Hindlimb muscle (tissue), 1 donor: ENCODE measurements at places on chromosomes 5 and 9.

- DNase-seq = no peak
These were observed 381.2 kb upstream of the RORB start for GRCh38 chr9:74115976-74116375.

DNA sequence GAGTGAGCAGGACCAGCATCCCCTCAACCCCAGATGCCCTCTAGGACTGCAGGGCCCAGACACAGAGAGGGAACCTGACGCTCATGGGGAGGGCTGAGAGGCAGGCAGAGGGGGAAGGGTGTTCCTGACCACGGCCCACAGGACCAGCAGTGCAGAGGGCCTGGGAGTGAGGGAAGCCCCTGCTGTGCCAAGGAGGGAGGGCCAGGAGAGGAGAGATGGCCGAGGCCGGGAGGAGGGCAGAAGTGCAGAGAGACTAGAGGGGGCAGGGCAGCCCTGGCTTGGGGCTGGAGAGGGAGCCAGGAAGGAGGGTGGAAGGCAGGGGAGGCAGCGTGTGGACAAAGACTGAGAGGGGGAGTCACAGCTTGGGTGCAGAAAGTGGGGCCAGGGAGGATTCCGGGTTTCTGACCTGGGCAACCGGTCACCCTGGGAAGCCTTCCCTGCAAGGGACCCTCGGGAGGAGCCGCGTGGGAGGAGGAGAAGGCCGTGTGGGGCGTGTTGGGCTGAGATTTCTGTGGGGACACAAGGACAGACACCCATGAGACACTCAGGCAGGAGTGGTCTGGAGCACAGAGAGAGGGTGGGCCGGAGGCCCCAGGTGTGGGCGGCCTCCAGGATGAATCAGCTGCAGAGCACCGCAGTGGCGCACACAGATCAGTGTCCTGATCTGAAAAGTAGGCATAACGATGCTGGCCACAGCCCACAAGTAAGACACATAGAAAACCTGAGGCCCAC lies 117.5 kb downstream of the ADAMTS2 start:
- DNase-seq = peak; percentile 23

DNA sequence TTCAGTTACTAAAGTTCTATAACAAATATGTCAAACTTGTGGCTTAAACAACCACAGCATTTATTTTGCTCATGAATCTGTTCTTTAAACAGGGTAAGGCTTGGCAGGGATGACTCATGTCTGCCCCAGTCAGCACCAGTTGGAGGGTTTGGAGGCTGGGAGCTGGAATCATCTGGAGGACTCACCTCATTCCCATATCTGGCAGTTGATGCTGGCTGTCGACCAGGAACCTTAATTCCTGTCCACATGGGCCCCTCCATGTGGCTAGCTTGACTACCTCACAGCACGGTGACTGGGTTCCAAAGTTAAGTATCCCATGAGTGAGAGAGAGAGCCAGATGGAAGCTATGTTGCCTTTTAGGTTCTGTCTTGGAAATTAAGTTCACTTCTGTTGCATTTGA lies 13.8 kb upstream of the CCL28 start:
- no peak for DNase-seq

DNA sequence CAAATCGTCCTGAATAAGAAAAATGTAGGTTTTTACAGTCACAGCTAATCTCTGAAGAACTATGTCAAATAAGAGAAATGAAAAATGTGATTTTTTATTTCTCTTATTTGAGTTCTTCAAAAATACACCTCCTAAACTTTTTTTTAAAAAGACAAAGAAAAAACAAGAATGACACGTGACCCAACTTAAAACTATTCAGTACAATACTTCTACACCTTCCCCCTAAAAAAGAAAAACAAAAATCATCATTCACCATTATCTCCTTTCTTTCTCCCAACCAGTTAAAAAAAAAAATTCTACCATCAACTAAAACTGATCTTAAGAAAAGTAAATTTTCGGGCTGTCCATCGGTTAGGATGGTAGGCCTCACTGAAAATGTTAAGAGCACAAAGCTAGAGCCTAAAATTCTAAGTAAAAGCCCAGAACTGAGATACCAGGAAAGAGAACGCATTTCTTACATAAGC lies 2.1 kb downstream of the RNF145 start:
- DNase-seq = no peak

GRCh38 chr9:38000332-38000731 lies 68.7 kb downstream of the SHB start:
- DNase-seq = no peak

GRCh38 chr9:135301271-135302263 lies 178.0 kb upstream of the PPP1R26 start:
- no peak for DNase-seq

- DNase-seq = no peak
These were observed 59.3 kb downstream of the FSTL4 start for GRCh38 chr5:133552925-133553525.

DNA sequence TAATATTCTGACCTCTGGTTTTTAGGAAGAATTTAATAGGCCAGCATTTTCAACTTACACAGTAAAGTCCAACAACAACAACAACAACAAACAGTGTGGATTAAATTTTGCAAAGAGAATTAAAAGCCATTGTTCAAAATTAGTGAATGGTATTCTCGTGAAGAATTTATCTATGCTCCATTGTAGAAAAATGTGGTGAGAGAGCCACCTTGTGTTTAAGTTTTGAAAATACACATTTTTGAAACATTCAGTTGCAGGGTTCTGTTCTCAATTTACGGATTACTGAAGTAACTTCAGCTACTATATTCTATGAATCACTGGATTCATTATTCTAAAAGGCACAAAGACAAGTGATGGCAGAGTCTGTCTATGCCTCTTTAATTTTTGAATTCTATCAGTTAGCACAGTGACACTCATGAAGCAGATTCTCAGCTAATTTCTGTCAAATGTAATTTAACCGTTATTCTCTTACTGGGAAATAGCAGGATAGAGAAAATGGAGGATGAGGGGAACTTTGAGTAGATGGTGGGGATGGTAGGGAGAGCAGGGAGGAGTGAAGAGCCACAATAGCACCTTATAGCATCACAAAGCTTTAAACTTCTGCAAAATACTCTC lies 11.0 kb downstream of the CCDC152 start:
- DNase-seq = peak; percentile 16

GRCh38 chr9:85510830-85511504 lies 230.8 kb downstream of the AGTPBP1 start:
- no peak for DNase-seq

DNA sequence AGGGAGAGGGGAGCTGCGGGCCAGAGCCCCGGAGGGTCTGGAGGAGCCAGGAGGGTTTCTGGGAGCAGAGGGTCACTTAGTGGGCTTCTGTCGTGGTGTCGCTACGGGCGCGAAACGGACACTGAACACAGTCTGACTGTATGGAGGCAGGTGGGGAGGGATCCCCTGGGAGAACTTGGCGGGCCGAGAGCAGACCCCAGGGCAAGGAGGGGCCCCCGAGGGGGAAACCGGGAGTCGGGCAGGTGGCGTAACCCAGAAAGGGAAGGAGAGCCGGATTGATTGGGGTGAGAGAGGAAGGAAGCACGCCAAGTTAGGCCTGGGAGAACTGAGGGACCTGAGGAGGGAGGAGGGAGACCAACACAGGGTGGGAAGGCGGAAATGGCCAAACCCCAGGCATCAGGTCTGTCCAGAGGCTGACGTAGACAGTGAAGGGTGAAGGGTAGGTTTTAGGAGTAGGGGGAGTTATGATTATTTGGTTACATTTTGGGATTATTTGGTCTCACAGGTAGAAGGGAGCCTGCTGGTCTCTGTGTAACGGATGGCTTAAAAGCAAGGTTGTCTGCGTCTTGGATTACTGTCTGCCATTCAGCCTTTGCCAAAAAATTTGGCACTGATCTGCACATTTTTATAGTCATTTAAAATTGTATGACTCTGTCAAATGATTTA lies 3.3 kb upstream of the MSMP start:
- DNase-seq = no peak

DNA sequence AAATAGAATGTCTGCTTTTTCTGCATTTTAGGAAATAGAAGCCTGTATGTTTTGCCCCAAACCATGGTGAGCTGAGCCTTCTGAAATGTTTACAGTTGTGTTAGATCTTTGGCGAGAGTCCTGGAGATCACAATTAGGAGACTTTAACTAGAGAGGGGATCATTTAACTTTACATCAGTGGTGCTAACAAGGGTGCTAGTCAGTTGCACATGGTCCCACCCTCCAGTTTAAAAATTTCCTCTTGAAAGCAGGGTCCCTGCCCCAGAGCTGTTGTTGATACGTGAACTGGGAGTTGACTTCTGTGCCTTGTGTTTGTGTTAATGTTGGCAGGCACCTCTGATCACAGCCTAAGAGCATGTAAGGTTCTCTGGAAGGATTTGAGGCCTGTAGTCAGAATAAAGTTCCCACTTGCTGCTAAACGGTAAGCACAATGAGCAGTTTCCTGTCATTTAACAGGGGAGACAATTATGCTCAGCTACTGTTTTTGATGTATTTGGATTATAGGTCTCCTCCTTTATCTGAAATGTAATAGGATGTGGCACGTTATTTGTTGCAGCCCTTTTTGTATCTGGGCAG lies 43.7 kb downstream of the RASGRF2 start:
- DNase-seq = no peak
